ENCODE measurements at places on chromosomes 13 and 19. TPM values are rescaled to one million over a fixed set of nuclear protein-coding genes. Genes with fewer than 3 reads are reported as not detected.

DNA sequence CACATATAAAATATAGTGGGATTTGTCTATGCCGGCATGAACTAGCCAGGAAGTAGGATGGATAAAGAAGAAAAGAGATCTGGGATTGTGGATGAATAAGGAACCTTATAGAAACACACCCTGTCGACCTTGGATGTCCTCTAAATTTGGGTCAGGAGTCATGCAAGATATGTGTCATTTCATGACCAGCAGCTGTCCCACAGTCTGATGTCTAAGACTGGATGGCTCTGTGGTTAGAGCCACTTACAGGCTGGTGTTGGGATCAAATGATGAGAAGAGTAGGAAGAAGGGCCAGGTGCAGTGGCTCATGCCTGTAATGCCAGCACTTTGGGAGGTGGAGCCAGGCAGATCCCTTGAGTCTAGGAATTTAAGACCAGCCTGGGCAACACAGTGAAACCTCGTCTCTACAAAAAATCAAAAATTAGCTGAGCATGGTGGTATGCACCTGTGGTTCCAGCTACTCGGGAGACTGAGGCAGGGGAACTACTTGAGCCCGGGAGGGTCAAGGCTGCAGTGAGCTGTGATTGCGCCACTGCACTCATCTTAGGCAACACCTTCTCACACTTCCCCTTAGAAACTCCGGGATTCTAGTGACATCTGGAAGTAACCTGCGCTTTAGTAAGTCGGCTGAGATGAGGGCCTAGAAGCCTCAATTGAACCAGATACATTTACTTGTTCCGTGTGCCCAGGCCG lies 30.8 kb downstream of the TMED1 start:
- DNase-seq = no peak

- DNase-seq = no peak
These were observed 1.7 kb upstream of the DLEU7 start for GRCh38 chr13:50845211-50845610.

GRCh38 chr13:36297366-36298338 lies at the start of gene CCDC169:
Gene CCDC169 (minus strand): TSS chr13:36297814. CDS start chr13:36297719, 95 bp downstream.
- peak; percentile 59 for DNase-seq

- no peak for DNase-seq
These were observed 2590.9 kb downstream of the PCDH9 start for GRCh38 chr13:64639206-64639605.

The ZNF730 gene
- not detected for total RNA-seq

The ZNF558 gene
- total RNA-seq = 45.3 TPM

The ARHGAP45 gene
- 836 TPM for total RNA-seq
